NCI-H1417 (cell line): ENCODE measurements at places on chromosomes 6 and 20.

- no peak for DNase-seq
Measured at GRCh38 chr6:46129291-46129628, 529 bp upstream of the ENPP4 start.

DNA sequence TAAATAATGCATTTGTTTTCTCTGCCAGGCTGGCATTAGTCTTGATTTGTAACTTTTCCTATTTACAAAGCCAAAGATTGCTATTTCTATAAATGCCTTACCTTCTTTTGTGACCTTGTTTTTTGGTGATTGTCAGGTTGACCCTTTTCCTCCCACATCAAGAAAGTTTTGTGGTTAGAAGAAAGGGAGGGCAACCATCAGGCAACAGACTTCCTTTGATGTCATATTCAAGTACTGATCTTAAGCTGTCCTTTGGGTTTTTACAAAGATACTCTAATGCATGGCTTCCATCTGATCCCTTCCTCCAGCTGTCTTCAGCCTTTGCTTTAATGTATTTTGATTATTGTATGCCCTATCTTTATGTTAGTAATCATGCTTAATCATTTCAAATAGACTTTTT lies 23.9 kb downstream of the RNF217 start:
- no peak for DNase-seq

DNA sequence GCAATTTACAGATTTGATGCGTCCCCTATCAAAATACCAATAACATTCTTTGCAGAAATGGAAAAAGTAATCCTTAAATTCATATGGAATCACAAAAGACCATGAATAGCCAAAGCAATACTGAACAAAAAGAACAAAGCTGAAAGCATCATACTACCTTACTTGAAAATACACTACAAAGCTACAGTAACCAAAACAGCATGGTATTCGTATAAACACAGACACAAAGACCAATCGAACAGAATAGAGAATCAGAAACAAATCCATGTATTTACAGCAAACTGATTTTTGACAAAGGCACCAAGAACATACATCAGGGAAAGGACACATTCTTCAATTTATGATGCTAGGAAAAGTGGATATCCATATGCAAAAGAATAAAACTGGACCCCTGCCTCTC lies 206.5 kb upstream of the PDE10A start:
- DNase-seq: no peak

- DNase-seq: no peak
Measured at GRCh38 chr20:51417250-51418136, 125.0 kb downstream of the NFATC2 start.

DNA sequence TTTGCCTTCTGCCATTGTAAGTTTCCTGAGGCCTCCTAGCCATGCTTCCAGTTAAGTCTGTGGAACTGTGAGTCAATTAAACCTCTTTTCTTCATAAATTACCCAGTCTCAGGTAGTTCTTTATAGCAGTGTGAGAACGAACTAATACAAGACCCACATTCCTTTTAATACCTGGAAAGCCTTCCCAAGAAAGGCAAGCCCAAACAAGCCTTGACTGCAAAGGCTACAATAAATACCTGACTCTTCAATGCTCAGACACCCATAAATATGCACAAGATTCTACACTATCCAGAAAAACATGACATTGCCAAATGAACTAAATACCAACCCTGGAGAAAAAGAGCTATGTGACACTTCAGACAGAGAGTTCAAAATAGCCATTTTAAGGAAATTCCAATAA lies 338.8 kb downstream of the HAO1 start:
- DNase-seq: no peak

GRCh38 chr20:46303176-46303956 lies 4.9 kb downstream of the CDH22 start:
- DNase-seq: no peak

- peak; percentile 86 for DNase-seq
Measured at GRCh38 chr6:14117158-14118090, at the start of gene CD83. Gene CD83, plus strand, starts transcription at chr6:14117772. Its CDS starts 40 bp downstream, at chr6:14117812.

GRCh38 chr6:20211941-20212391 lies 303 bp downstream of the MBOAT1 start:
- DNase-seq: peak; percentile 33

- no peak for DNase-seq
Measured at GRCh38 chr6:10723567-10723881, 654 bp downstream of the TMEM14C start.

- peak; percentile 50 for DNase-seq
Measured at GRCh38 chr6:79913369-79913768, 34.0 kb downstream of the ELOVL4 start.

DNA sequence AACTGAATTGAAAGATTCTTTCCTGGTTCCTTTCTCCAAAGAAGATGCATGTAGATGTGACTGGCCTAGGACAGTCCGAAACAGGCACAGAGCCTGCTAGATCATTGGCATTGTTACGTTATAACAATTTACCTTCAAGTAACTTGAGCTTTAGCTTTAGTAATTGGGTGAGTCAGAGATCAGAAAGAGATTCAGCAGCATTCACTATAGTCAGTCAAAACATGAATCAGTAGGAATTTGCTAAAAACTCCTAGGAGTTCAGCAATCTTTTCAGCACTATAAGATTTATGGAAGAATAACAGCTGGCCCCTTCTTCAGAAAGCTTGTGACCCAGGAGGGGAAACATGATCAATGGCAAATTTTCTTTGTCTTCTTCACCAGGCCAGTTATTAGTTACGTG lies 281.7 kb upstream of the PRDM1 start:
- DNase-seq: no peak

GRCh38 chr6:73564578-73565345 lies 43.9 kb upstream of the EEF1A1 start:
- no peak for DNase-seq

- no peak for DNase-seq
Measured at GRCh38 chr20:9374072-9374471, 140.3 kb upstream of the LAMP5 start.

DNA sequence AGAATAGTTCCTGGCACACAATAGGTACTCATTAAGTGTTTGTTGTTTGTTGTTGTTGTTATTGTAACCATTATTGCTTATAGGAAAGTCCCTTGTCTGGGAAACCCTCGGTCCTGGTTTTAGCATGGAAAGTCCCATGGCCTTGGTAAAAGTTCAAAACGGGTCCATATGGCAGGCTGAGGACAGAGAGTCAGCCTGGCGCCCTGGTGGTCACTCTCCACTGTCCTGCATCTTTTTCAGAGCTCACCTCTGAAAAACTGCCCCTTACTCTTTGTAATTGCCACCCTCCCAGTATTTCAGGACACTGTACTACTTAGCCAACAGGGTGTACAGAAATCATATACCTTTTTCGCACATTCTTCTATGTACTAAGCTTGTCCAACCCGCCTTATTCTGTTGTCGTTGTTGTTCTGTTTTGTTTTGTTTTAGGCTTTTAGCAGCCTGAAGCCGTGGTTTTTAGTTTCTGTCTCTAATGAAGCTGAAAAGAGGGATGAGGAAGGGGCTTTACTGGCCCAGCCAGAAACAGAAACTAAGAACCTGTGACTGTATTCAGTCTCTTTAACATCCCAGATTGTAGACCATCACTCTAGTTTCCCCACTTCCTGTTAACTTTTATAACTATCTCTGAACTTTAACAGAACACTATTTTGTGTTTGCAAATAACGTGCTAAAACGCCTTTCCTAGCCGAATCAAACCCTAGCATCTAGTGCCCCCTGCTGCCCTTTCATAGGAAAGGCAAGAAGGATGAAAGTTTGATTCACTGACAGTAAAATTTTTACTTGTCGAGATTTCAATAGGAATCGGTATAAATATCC lies 7.6 kb upstream of the TMEM14A start:
- DNase-seq: peak; percentile 87

DNA sequence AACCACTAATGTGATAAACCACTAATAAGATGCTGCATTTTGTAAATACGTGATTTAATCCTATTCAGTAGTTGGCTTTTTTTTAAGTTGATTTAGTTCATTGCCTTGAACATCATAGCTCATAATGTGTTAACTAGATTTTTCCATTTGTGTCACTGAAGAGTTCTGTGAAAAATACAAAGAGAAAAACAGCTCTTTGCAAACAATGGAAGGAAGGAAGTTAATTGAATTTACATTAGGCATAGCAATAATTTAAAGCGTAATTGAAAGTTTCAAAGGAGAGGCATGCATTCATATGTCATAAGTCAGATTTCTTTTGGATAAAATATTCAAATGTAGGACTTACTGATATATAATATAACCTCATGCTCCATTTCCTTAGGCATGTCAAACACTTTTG lies 102.3 kb downstream of the TBC1D7 start:
- no peak for DNase-seq

GRCh38 chr20:46757754-46758678 lies 48.6 kb downstream of the SLC2A10 start:
- DNase-seq: peak; percentile 69

- peak; percentile 3 for DNase-seq
Measured at GRCh38 chr6:16819752-16820151, 58.5 kb upstream of the ATXN1 start.

DNA sequence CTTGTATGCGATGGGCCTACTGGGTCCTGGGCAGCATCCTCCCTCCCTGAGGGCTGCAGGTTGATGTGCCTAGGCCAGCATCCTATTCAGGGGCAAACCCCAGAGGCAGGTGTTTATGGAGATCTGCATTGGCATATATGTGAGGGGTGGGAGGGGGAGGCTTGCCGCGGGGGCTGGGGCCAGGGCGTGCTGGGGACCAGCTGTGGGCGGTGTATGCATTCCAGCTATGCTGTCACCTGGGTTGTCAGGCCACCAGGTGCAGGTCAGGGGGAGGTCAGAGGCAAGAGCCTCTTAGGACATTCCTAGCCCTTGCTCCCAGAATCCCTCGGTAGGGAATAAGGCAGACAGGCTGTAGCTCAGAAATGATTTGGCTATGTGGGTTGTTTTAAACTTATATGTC lies 11.9 kb downstream of the FOXA2 start:
- no peak for DNase-seq

- no peak for DNase-seq
Measured at GRCh38 chr6:131998255-131998982, 47.2 kb upstream of the CCN2 start.

GRCh38 chr20:19605786-19606485 lies 152.1 kb upstream of the RIN2 start:
- no peak for DNase-seq

GRCh38 chr20:15866916-15867730 lies 706.1 kb downstream of the KIF16B start:
- DNase-seq: no peak

DNA sequence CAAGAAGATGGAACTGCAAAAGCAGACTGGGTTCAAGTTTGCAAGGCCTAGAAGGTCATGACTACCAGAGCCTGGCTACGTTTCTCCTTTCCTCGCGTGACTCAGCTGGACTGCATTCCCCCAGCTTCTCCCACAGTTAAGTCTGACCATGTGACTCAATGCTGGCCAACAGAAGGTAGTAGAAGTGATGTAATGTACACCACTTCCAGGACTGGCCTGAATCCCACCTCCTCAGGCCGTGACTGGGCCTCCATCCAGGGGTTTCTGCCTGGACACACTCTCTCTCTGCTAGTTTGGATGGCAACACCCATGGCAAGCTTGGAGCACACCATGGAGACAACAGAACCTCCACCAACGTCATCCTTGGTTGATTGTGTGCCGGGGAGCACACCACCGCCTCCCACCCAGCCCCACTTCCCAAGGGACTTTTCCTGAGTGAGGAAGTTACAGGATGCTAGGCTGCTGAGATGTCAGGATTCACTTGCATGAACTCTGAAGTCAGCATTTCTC lies 112.0 kb upstream of the CDYL start:
- no peak for DNase-seq
